ENCODE measurements at places on chromosomes 4 and X.

- no peak for DNase-seq
Observed at GRCh38 chr4:45183905-45184304, 457.5 kb upstream of the GNPDA2 start.

- no peak for DNase-seq
Observed at GRCh38 chr4:118259111-118259510, 93.7 kb downstream of the PRSS12 start.

GRCh38 chr4:99696801-99697200 is 39.2 kb upstream of the C4orf54 start:
- DNase-seq = no peak

- DNase-seq = no peak
Observed at GRCh38 chrX:149860445-149860844, 20.5 kb upstream of the MAGEA8 start.

GRCh38 chrX:19557822-19558221 is 42.5 kb upstream of the MAP3K15 start:
- no peak for DNase-seq

GRCh38 chr4:122873146-122873545 is 46.5 kb downstream of the FGF2 start:
- DNase-seq = no peak

GRCh38 chrX:72205706-72206105 is 24.1 kb downstream of the PIN4 start:
- no peak for DNase-seq

GRCh38 chrX:119010491-119010890 is 36.1 kb downstream of the LONRF3 start:
- DNase-seq = no peak

DNA sequence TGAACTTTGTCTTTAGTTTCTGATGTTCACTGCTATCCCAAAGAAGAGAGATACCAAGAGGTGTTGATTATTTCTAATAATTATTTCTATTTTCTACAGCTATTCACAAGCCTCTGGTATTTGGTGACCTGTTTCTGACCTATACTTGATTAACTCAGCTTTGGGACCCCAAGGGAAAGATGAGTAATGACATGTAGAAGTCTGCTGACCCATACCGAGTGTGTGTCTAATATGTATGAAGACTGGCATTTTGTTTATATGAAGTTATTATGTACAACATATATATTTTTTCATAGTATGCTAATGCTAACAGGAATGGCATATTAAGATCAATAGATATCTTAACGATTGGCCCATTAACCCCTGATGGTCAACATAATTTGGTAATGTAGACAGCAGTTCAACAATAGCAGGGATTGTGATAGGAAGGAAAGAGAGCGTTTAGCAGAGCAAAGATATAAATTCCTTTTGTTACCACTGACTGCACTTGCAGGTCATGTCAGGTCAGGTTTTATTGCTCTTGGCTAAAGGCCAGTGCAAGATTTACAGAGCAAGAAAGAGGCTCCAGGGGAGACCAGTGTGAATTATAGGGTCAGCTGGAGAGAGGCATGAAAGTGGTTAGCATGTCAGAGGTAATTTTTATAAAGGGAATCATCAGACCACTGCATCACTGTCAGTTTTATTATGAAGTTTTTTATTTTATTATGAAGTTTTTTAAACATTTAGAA is 94.7 kb upstream of the DIPK2B start:
- DNase-seq = no peak
